ENCODE measurements at places on chromosomes 7 and 10. TPM values are rescaled to one million over a fixed set of nuclear protein-coding genes. Genes with fewer than 3 reads are reported as not detected.

The ZNF804B gene
- not detected for total RNA-seq

The IGFBP1 gene
- not detected for total RNA-seq

The HIBADH gene
- total RNA-seq, result 145 TPM

The MRLN gene
- total RNA-seq, result not detected
